NCI-H1105 (cell line): ENCODE measurements at places on chromosomes 1 and 21.

DNA sequence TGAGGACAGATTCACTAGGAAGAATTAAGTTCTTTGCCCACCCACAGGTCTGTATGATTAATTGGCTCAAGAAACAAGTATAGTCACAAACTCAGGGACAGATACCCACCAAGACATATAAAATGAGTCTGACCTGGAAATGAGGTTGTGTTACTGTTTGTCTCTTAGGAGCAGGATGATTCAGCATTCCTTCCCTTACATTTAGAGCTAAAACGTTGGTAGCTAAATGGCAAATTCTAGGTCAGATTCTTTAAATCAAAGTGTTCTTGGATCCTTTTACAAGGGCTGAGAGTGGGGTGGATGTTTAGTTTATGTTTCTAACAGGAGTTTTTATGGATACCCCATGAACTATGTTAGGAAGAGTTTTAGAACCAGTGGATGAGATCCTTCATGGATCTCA is 4.7 kb downstream of the RIMKLA start:
- no peak for DNase-seq

GRCh38 chr1:246795906-246796694 is 71.9 kb downstream of the SCCPDH start:
- DNase-seq = no peak

DNA sequence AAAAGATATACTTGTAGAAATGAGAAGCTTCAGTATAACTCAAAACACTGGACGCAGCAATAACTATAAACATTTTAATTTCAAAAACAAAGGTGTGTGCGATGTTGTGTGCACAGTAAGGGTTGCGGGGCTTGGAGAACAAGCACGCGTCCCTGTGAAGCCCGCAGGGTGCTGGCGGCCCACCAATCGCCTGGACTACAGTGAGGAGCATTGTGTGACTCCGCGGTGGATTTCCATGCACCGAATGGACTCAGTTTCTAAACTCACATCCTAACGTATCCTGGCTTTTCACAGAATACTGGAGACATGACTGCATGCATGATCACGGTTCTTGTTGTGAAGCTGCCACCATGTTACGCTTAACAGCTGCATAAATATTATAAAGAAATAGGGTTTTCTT is 33.0 kb downstream of the NTPCR start:
- DNase-seq = no peak

DNA sequence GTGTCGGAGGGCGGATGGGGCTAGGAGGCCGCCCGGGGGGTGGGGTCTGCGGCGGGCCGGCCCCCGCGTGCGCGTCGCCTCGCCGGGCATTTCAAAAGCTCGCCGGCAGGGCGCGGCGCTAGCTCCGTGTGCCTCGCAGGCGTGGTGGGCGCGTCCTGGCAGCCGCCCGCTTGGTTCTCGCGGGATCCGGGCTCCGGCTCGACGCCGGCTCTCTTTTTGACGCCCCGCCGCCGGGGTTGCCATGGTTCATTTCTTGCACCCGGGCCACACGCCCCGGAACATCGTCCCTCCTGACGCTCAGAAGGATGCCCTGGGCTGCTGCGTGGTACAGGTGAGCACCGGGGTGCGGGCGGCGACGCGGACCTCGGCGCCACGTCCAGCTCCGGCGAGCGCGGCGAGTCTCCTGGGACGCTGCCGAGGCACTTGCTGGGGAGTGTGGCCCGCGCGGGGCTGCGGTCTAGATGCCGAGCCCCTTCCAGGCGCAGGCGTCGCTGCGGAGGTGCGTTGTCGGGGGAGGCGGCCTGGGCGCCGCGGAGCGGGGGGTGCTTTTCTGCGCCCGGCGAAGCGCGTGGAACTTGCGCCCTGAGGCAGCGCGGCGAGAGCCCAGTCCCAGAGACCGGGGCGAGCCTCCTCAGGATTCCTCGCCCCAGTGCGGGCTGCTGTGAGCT is at the start of gene ZYG11A:
ZYG11A (plus strand) TSS at position 118 of the 668 bp plus-strand sequence; CDS start at position 242, 124 bp downstream.
- DNase-seq = peak; percentile 86

DNA sequence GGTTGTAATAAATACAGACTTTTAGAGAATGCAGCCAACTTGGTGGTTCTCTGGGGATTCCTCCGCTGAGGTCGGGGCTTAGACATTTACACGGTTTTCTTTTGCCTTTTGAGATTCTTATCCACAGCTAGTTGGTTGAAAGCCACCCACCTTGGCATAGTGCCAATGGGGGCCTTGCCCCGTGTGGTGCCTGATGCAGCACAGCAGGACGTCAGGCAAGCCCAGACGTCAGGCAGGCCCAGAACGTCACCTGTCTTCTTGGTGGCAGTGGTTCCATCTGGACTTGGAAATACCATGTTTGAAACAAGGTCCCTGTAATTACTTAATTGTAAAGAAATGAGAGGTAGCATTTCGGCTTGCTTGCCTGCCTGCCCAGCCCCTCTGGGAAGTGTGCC is 78.5 kb downstream of the GALNT2 start:
- DNase-seq = peak; percentile 30

DNA sequence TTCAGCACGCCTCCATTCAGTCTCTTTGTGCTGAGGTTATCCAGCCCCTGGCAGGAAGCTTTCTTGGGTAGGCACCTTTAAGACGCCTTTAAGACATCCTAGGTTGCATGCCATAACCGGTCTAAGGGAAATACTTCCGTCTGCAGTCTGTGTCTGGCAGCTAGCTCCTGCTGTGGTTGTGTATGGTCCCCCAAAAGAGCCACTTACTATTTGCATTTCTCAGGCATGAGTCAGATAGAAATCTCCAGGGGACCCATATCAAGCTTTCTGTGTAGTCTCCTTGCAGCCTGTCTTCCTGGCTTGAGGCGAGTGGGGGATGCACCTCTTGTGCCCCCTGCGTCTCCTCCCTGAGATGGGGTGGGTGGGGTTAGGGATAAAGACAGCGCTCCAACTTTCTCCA is 10.0 kb upstream of the RYR2 start:
- no peak for DNase-seq
